ENCODE measurements at places on chromosomes 5 and 9.

GRCh38 chr5:68086439-68086838 is 129.1 kb upstream of the PIK3R1 start:
- no peak for DNase-seq

- DNase-seq, result no peak
These were observed 486.3 kb upstream of the ZNF462 start for GRCh38 chr9:106376689-106377088.

DNA sequence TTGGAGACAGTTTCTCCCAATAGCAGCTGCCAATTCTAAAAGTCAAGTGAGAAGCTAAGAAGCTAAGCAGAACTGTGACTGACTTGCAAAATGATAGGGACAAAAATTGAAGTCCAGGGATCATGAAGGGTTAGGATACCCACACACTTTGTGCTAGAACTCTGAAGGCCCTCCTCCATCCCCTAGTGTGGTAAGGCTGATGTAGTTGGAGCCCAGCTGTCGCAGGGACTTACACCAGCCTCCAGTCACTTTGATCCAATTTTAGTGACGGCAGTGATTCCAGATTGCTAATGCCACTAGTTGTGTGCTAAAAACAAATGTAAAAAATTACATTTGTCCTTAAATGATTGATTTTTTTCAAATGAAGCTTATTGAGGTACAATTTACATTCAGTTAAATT is 742.7 kb upstream of the ZNF608 start:
- no peak for DNase-seq

- DNase-seq, result no peak
These were observed 40.3 kb downstream of the CSF1R start for GRCh38 chr5:150046031-150046430.

- DNase-seq, result no peak
These were observed 20.8 kb downstream of the ENHO start for GRCh38 chr9:34501889-34502425.

- no peak for DNase-seq
These were observed 249.8 kb downstream of the AUH start for GRCh38 chr9:91111876-91112275.

- no peak for DNase-seq
These were observed 22.3 kb downstream of the OR2V1 start for GRCh38 chr5:181108578-181109165.

All from NCI-H748 treated with DMSO at 0.1 percent for 48 hours (cell line).